ENCODE measurements at places on chromosomes 4 and X. TPM values are rescaled to one million over a fixed set of nuclear protein-coding genes. Genes with fewer than 3 reads are reported as not detected.

Gene SLC25A6
- total RNA-seq: 502 TPM

Gene MAGEA1
- total RNA-seq: 0.23 TPM

Gene TMEM255A
- 0.11 TPM for total RNA-seq

Gene NPY1R
- total RNA-seq: not detected

Gene GATA1
- total RNA-seq: not detected
